ENCODE measurements at places on chromosomes 4 and X.

- no peak for DNase-seq
These were observed 119.1 kb upstream of the PRDX4 start for GRCh38 chrX:23548164-23548563.

DNA sequence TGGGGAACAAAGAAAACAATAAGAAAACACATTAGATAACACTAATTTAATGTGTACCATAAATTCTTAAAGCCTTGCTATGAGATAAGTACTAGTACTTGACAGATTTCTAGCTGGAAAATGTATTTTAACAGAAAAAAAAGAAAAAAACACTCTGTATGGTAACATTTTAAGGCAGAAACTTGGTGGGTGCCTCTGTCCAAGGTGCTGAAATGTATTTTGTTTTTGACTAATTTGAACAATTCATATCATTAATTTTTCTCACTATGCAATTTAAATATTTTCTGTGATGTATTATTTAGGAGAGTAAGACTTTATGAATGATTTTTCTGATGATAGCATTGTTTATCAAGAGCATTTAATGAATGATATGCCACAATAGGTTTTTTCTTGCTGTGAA lies 107.5 kb downstream of the GABRG1 start:
- DNase-seq: peak; percentile 7

GRCh38 chr4:4735136-4735750 lies 124.2 kb upstream of the MSX1 start:
- DNase-seq: no peak

DNA sequence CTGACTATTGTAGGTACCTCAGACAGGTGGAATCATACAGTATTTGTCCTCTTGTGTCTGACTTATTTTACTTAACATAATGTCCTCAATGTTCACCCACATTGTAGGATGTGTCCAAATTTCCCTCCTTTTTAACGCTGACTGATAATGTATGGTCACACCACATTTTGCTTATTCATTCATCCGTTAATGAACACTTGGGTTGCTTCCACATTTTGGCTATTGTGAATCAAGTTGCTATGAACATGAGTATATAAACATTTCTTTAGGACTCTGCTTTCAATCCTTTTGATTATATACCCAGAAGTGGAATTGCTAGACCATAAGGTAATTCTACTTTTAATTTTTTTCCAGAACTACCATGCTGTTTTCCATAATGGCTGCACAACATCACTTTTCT lies 87.0 kb upstream of the NDP start:
- no peak for DNase-seq

- no peak for DNase-seq
These were observed 1.2 kb upstream of the SLC7A11 start for GRCh38 chr4:138243369-138243768.

DNA sequence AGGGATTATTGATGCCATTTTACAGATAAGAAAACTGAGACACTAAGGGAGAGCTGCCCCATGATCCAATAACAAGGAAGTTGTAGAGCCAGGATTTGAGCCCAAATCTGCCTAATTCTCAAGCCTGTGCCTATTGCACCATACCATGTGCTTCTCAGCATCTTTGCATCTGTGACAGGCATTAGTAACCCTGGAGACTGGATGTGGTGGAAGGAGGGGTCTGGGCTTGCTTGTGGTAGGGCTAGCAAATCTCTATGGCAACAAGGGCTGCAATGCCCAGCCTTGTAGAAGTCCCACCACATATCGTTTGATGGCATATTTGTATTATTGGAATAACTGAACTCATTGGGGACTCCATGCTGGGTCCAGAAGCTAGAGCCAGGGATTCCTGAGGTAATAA lies 58.1 kb downstream of the RTL5 start:
- no peak for DNase-seq

- no peak for DNase-seq
These were observed 54.1 kb upstream of the CLDN34 start for GRCh38 chrX:9913146-9913433.

DNA sequence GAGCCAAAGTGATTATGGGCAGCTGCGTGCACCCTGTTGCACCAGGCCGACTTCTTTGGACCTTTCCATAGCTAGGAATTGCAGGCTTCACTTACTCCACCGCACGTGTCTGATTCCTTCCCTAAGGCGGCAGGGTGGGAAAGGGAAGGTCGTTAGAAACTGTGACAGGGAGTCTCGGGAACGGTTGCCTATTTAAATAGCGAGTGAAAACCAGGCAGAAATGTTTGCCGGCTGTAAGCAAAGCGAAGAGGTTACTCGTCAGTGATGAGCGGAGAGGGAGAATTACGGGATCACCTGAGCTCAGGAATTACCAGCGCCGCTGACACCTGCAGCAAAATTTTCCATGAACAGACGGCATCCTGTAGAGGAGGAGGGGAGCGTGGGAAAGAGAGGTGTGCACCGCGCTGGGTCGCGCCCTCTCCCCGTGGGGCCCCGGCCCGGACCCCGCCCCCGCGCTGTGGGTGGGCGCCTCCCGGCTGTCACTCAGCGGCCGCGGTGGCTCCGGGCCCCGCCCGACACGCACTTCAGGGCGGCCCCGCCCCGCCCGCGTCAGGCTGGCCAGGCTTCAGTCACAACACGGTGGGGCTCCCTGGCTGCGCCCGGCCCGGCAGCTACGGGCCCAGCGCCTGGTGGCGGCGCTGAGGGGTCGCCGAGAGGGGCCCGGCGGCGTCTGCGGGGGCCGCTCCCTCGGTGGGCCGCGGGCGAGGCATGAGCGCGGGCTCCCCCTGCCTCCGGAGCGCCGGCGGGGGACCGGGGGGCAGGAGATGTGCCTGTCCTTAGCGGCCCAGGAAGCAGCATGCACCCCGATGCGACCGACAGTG lies at the start of gene SNX25:
TSS of gene SNX25 (plus strand) at position 568 of the 821 bp plus-strand sequence. CDS start at position 797, 229 bp downstream.
- peak; percentile 96 for DNase-seq

- DNase-seq: no peak
These were observed 3.2 kb downstream of the TAPT1 start for GRCh38 chr4:16222957-16223527.

GRCh38 chr4:129437347-129437746 lies 341.4 kb downstream of the C4orf33 start:
- no peak for DNase-seq

DNA sequence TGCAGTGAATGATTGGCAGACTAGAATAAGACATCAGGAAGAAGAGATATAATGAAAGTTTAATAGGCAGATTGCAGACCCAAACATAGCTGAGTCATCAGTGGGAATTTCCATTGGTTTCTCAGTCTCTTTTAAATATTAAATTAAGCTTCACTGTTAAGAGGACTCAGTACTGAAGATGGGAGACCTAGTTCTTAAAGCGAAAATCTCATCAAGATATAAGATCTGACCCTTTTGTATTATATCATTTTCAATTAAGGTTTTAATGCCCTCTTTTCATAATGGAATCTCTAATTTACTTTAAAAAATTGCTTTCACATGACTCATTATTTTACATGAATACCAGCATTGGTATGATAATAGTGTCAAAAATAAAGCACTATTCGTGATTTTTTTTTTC lies 168.9 kb upstream of the ATOH1 start:
- no peak for DNase-seq

GRCh38 chr4:59643682-59644081 lies 1556.4 kb upstream of the ADGRL3 start:
- no peak for DNase-seq

GRCh38 chr4:148447681-148448080 lies 5.5 kb upstream of the NR3C2 start:
- peak; percentile 10 for DNase-seq

- DNase-seq: no peak
These were observed 155.0 kb downstream of the MSL3 start for GRCh38 chrX:11913001-11913400.

DNA sequence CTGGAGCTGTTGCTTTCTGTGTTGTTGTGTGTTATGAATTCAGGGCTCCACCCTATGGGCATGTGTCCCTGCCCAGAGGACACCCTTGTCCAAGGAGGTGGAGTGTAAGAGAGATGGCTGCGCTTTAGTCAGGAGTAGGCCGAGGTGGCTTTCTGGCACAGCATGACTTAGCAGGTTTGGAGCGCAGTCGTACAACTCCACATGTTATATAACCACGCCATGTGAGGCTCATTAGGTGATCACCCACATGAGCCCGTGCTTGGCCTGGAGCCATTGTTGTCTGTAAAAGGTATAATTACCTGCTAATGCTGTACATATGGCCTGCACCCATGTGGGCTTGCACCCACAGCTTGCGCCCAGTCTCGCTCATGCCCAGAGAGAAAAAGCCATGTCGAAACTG lies 15.8 kb upstream of the ANAPC4 start:
- no peak for DNase-seq

GRCh38 chr4:8706216-8707044 lies 113.9 kb downstream of the CPZ start:
- no peak for DNase-seq

- DNase-seq: no peak
These were observed 207.7 kb downstream of the MGST2 start for GRCh38 chr4:139873111-139873860.

- DNase-seq: no peak
These were observed 129.2 kb downstream of the KLHL13 start for GRCh38 chrX:117987373-117987772.

DNA sequence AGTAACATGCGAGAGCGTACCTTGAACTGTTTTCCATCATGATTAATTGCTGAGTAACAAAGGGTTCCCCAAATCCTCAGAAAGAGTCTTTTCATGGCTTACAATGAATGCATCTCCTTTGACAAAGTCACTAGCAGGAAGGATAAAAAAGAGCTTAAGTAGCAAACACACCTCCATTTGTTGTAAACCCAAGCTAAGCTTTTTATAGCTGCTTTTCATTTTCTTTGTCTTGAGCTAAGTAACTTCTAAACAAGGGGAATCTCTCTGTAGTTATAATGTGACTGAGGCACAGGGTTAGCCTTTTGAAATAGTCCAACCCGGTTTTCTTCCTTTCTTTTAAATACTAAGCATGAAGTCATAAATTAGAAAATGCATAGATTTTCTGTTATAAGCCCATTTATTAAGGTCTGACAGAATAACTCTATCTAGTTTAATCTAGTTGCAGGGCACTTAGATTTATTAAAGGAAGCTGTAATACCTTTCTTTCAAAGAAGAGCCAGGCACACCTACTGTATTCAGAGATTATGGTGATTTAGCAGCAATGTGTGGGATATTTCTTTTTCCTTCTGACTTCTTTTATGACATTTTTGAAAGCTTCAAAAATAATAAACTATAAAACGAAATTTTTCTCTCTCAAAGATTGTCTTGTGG lies 226.9 kb upstream of the SMIM31 start:
- DNase-seq: peak; percentile 79

- peak; percentile 45 for DNase-seq
These were observed 201.1 kb upstream of the BCOR start for GRCh38 chrX:40298572-40299479.

DNA sequence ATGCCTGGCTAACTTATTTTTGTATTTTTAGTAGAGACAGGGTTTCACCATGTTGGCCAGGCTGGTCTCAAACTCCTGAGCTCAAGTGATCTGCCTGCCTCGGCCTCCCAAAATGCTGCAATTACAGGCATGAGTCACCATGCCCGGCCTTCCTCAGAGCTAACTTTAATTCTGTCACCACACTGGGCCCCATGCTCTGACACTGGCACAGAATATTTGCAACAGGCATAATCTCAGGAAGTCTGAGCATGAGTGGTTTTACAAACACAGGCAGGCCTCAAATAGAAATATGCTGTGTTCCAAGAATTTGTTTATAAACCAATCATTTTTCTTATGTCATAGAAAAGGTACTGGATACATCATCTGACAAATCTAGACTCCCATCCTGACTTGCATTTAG lies 32.7 kb upstream of the FAM9C start:
- no peak for DNase-seq

- peak; percentile 34 for DNase-seq
These were observed 339.5 kb downstream of the DHX15 start for GRCh38 chr4:24244663-24245490.

DNA sequence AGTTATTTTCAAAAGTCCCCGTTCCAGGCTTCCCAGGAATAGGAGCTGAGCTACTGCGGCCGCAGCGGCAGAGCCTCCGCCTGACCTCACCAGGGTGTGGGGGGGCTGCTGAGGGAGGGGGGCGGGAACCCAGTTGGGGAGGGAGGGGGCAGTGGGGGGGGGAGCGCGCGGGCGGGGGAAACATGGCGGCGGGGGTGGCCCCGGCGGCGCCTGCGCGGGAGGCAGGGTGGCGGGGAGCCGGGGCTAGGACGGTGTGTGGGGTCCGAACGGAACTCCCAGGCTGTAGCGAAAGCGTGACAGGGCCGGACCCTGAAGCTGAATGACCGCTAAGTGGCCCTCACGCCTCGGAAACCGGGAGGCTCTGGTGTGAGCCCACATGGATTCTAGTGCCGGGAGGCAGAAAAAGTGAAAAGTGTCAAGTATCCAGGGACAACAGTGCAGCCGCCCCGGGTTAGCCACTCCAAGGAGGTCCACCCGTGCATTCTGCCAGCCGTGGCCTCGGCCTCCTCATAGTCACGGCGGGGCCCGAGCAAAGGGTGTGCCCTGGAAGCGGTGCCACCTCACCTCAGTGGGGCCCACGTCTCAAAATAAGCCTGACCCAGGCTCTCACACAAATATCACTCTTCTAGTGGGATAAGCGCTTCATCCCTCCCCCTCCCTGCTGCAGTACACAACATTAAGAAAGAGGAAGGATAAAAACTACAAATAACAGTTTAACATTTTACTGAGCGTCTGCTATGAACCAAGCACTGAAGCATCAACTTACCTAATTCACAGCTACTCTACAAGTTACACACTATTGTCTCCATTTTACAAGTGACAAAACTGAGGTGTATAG lies at the start of gene KLHL13:
TSS of gene KLHL13 (minus strand) at position 98 of the 838 bp plus-strand sequence. CDS start 88,337 bp downstream, outside the sequence.
- peak; percentile 75 for DNase-seq

DNA sequence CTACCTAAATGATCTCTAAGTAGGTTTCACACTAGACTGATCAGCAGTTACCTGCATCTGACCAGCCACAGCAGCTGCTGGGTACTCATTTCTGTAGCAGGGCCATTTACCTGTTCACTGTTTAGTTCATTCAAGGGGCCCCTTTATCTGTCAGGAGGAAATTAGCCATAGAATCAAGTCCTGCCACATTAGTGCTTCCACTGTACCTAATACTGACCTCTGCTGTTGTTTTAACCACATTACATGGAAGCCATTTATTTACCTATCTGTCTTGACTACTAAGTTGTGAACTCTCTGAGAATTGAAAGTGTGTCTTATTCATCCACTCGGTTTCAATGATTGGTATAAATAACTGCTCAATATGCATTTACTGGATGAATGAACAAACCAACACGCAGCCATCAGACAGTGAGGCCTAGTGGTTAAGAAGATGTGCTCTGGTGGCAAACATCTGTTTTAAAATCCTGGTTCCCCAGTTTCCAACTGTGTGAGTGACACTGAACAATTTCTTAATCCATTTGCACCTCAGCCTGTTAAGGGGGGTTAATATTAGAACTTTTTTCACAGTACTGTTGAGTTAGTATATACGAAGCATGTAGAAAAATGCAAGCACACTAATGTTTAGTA lies 30.0 kb upstream of the ANXA5 start:
- DNase-seq: peak; percentile 56

DNA sequence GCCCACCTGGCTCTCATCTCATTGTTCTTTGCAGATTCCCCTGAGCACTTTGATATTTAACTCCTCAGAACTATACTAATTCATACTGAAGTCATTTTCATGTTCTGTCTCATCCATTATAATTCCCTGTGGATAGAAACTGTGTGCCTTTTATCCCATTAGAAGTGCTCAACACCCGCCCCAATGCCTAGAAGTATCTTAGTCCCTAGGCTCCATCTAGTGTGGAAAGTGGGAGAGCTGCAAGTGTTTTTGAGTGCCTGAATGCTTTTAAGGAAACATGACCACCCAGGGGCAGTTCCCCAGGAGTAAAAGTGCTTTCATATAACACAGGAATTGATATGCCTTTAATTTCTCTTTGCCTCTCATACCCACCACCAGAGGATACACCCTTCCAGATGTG lies 117.0 kb downstream of the CHRDL1 start:
- DNase-seq: peak; percentile 33

- DNase-seq: no peak
These were observed 336.3 kb downstream of the PPP3CA start for GRCh38 chr4:101010987-101011386.
